ENCODE measurements at places on chromosomes 12 and 14.

- DNase-seq, result peak; percentile 62
These were observed 16.0 kb downstream of the FNTB start for GRCh38 chr14:65002586-65003210.

- no peak for DNase-seq
These were observed 94.9 kb downstream of the ETV6 start for GRCh38 chr12:11744410-11744801.

DNA sequence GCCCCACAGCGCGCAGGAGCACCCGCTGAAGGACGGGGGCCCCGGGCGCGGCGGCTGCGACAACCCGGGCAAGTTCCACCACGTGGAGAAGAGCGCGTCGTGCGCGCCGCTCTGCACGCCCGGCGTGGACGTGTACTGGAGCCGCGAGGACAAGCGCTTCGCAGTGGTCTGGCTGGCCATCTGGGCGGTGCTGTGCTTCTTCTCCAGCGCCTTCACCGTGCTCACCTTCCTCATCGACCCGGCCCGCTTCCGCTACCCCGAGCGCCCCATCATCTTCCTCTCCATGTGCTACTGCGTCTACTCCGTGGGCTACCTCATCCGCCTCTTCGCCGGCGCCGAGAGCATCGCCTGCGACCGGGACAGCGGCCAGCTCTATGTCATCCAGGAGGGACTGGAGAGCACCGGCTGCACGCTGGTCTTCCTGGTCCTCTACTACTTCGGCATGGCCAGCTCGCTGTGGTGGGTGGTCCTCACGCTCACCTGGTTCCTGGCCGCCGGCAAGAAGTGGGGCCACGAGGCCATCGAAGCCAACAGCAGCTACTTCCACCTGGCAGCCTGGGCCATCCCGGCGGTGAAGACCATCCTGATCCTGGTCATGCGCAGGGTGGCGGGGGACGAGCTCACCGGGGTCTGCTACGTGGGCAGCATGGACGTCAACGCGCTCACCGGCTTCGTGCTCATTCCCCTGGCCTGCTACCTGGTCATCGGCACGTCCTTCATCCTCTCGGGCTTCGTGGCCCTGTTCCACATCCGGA lies 1.4 kb downstream of the FZD10 start:
- no peak for DNase-seq

- DNase-seq, result no peak
These were observed 2.4 kb downstream of the TMPRSS12 start for GRCh38 chr12:50845021-50845647.

DNA sequence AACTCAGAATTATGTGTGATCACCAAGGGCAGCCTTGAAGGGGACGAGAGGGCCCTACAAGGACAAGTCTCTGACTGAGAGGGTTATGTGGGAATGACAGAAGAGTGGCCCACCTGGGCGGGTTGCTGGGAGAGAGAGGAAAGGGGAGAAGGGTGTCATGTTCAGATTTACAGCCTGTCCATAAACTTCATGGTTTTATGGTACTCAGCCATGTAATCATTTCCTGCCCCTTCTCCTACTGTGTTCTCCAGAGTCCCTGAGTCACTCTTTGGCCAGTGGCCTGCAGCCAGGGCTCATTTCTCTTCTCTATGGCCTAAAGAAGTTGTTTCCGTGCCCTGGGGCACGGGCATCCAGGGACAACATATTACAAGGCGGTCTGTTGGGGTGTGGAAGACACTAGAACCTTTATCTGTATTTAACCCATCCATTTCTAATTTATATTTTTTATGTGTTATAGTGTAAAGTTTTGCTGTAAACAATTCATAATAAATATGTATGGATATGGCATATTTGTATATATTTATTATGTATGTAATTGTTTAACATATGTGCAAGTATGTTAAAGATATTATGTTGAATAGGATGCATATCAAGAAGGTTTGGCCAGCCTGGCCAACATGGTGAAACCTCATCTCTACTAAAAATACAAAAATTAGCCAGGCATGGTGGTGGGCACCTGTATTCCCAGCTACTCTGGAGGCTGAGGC lies 26.9 kb downstream of the DDX47 start:
- DNase-seq, result peak; percentile 93

GRCh38 chr12:69332815-69333358 lies 15.3 kb upstream of the LYZ start:
- no peak for DNase-seq

- no peak for DNase-seq
These were observed 1560.7 kb upstream of the TMEM132C start for GRCh38 chr12:126706300-126706699.

GRCh38 chr12:52916216-52916615 lies 11.3 kb upstream of the KRT8 start:
- DNase-seq, result no peak

- no peak for DNase-seq
These were observed 886.2 kb upstream of the MGAT4C start for GRCh38 chr12:87142342-87142741.

- no peak for DNase-seq
These were observed 25.2 kb downstream of the NGB start for GRCh38 chr14:77245820-77246219.

- no peak for DNase-seq
These were observed 11.1 kb downstream of the PTGES3 start for GRCh38 chr12:56676851-56677580.

DNA sequence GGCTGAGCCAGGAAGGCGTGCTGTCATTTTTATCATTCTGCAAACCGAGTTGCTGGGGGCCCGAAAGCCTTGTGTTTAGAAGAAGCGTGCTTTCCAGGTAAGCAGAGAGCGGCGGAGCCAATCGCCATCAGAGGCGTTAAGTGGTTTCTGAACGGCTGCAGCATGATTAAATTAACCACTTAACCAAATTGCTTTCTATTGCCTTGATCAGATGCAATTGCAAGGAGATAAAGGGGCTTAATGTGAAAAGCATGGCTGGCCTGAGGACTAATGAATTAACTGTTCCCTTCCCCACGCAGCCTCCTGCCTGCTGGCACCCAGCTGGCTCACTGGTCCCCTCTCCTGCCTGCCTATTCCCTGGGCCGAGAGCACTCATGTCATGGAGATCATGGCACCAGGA lies 36.6 kb upstream of the CHGA start:
- no peak for DNase-seq

GRCh38 chr14:52706286-52706685 lies 714 bp upstream of the PSMC6 start:
- no peak for DNase-seq

GRCh38 chr14:51488569-51489220 lies 163.0 kb upstream of the FRMD6 start:
- DNase-seq, result no peak

GRCh38 chr12:53766881-53767280 lies 15.1 kb upstream of the CISTR start:
- DNase-seq, result peak; percentile 41

GRCh38 chr14:61388173-61388975 lies 67.0 kb downstream of the PRKCH start:
- peak; percentile 20 for DNase-seq

DNA sequence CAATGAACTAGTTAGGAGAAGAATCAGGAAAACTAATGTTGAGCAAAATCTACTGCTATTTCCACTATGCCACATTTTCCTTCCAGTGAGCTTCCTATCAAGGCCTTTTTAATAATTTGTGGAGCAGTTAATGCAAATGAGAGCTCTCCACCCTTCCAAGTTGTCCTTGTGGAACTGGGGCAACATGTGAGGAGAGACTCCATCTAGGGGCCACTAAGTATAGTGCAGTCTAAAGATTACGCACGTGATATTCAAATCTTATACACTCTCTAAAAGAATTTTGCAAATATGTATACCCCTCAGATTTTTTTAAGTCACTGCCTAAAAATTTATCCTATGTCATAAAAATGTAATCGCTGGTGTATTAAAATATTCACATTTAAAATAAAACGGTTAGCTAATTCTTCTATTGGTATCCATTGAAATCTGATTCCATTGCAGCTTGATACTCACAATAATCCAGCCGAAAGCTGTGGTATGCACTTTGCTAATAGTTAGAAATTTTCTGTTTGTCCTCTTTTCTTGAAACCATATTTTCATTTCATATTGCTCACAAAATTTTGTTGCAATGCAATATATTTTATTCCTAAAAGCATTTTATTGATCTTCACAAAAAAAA lies 100.1 kb downstream of the PAH start:
- peak; percentile 57 for DNase-seq

DNA sequence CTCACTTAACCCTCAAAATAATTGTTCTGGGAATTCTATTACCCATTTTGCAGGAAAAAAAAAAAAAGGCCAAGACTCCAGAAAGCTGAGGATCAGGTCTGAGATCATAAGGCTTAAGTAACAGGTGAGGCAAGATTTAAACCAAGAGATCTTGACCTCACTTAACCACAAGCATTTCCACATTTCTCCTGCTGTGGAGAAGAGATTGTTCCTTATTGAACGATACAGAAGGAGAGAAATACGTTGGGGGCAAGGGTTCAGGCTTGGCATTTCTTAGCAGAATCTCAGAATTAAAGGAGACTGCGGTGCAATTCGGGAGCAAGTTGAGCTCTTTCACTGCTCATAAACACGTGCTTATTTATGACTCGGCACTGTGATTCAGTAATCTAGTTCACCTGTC lies 885.3 kb upstream of the TMEM132C start:
- no peak for DNase-seq

- no peak for DNase-seq
These were observed 64.1 kb downstream of the PPM1A start for GRCh38 chr14:60313093-60313492.

- no peak for DNase-seq
These were observed 139.8 kb upstream of the SRRM4 start for GRCh38 chr12:118841588-118841987.

DNA sequence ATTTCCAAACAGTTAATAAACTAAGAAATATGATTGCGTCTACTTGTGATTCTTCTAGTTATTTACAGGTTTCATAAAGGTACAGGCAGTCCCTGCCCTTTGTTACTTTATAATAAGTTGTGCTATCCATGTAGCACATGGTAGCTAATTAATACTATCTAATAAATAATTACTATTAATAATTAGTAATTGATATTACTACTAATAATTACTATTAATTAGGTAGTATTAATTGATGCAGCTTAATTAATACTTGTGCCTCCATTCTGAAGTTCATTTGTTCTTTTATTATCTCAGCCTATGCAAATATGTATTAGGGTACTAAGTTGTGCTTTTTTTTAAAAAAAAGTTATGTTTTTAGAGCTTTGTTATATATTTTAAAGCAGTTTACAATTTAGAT lies 92.3 kb upstream of the TRHDE start:
- no peak for DNase-seq

DNA sequence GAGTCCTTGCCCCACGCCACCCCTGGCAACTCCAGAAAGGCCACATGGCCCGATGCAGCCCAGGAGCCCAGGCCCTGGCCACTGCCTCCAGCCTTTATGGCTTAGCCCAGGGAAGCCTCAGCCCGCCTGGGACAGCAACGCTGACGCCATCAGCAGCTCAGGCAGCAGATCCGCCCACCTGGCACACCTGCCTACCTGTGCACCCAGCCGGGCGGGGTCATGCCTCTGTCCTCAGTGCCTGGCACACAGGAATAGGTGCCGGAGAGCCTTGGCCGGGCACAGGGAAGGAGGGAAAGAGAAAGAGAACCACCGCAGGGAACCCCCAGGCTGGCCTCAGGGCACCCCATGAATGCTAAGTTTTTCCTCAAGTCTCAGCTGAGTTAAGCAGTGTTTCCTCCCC lies 21.1 kb downstream of the BEGAIN start:
- DNase-seq, result no peak

DNA sequence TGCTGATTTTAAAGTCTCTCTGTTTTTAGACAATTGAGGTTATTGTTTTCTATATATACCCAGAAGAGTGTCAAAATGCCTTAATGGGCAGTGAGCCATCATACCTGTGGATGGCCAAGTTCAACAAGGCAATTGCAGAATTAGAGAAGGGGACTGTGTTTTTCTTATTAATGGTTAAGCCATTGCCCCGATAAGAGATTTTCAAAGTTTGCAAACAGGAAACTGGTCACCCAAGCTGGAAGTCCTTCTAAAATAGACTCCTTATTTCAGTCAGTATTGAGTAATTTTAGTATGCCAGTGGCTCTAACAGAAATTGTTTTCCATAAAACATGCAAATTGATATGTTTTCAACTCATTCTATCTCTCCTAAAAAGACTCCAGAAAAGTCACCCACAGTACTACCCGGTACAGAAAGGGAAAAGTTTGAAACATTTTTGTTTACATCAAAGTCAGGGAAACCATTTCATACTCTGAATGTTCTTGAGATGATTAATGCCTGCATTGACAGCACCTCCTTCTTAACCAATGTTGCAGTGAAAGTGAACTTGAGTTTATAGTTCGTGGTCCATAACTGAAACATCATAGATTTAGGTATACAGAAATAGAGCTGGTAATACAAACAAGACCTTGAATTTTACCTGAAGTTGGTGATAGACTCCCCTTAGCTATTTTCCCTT lies 191.1 kb downstream of the TMX1 start:
- no peak for DNase-seq

GRCh38 chr12:81465876-81466275 lies 293.3 kb downstream of the PPFIA2 start:
- no peak for DNase-seq

GRCh38 chr12:2068653-2069052 lies 15.9 kb downstream of the CACNA1C start:
- no peak for DNase-seq

GRCh38 chr14:95008445-95009217 lies 148.7 kb downstream of the DICER1 start:
- no peak for DNase-seq

DNA sequence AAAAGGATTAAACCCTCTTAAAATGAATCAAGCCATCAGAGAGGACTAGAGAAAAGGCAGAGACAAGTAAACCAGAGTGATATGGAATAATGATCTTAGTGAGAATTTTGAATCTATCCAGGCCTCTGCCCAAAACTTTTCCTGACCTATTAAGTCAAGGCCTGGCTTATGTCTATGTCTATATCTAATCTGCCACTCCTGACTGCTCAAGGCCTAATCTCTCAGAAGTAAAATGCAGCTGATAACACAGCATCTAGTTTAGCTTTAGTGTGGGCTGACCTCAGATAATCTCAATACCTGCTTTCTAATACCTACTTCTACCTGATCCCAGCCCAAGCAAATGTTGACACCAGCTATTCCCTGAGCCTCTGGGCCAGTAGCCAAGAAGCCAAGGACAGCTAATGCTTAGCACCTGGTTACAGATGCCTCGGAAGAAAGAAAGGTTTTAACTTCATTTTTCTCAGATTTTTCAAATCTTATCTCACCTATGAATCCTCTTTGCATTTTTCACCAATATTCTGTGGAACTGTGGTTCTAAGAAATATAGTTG lies 1472.5 kb upstream of the SEL1L start:
- DNase-seq, result no peak

GRCh38 chr12:3371018-3371417 lies 120.0 kb upstream of the PRMT8 start:
- DNase-seq, result no peak

GRCh38 chr12:120228041-120228290 lies 27.1 kb upstream of the RPLP0 start:
- no peak for DNase-seq

GRCh38 chr12:105982022-105982421 lies 156.7 kb downstream of the NUAK1 start:
- no peak for DNase-seq

All from AG08395 (cell line).